Spleen (tissue), 13 donors: ENCODE measurements at places on chromosomes 5 and 9.

DNA sequence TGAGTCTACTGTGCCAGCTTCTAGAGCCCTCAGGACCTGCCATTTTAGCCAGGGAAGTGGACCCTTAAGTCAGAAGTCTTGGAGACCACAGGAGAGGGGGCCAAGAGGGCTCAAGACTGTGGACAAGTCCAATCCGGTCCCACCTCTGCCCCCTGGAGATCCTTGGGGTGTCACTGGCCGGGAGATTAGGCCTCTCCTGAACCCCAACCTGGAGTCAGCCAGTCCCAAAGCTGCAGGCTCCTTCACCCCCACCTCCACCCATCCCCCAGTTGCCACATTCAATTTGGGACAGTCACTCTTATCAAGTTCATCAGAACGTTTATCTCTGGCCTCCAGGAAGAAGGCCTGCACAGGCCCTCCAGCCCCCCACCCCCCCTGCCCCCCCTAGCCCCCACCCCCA lies 290 bp downstream of the SLC23A1 start:
- DNase-seq = no peak
- H3K27ac ChIP-seq = no peak overlapping the region
- H3K27me3 ChIP-seq = no peaks in the 10 kb centered on the region
- peaks cover 17% of the 10 kb centered on the region for H3K4me1 ChIP-seq

GRCh38 chr9:87836951-87837705 lies 45.5 kb upstream of the SPATA31E1 start:
- H3K27ac ChIP-seq = no peak overlapping the region
- no peak overlapping the region for H3K4me3 ChIP-seq
- peaks cover 4% of the 10 kb centered on the region for H3K27me3 ChIP-seq

- H3K27ac ChIP-seq = no peak overlapping the region
- no peaks in the 10 kb centered on the region for H3K36me3 ChIP-seq
These were observed 211.0 kb downstream of the PDE4D start for GRCh38 chr5:59682542-59682941.

DNA sequence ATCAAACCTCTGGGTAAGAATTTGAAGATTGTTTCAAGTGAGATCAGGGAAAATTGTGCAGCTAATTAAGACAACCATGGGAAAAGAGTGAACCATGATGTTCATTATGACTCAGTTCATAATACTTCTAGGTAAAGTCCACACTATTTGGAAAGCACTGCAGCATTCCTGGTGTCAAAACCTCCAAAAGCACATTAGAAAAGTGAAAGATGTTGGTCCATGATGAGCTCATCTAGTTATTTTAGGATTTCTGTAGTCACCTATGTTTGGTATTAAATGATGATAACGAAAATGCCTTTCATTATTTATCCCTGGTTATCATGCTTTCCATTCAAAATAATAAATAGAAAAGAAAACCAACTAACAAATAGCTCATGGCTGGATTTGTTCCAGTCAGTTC lies 49.1 kb downstream of the PTCD2 start:
- H3K36me3 ChIP-seq = no peaks in the 10 kb centered on the region
- no peak for DNase-seq
- H3K4me3 ChIP-seq = no peak overlapping the region
- H3K4me1 ChIP-seq = peaks cover 60% of the 10 kb centered on the region
- H3K27me3 ChIP-seq = no peaks in the 10 kb centered on the region
- no peak overlapping the region for H3K27ac ChIP-seq

DNA sequence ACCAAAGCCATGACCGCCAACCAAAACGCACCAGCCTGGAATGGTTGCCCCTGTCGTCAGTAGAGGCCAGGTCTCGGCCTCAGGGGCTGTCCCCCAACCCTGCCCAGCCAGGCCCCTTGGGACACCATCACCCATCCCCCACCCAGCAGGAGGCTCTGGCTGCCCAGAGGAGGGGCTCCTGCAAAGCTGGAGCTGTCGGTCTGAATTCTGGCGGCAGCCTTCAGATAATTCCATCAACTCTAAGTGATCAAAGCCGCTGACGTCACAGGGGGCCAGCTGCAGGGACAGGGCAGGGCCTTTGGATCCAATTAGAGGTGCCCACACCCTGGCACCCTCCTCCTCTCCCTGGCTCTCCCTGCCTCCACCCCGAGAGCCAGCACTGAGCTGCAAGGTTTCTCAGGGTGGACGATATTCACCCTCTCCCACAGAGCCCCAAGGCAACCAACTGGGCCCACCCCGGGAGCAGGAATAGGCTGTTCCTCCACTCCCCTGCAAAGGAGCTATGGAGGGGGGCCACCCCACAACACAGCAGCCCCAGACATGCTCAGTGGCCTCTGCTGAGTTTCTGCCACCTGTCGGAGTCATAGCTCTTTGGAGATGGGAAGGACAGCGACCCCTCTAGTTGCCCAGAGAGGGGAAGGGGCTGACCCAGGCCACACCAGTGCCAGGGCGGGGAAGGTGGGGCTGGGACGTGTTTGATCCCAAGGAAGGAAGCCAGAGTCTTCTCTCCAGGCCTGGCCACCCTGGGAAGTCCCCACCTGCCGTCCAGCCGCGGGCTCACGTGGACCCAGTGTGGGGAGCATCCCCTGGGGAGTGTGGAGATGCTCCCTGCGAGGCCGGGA lies 78.4 kb downstream of the NTNG2 start:
- peak overlapping the region; percentile 27 for H3K4me3 ChIP-seq
- H3K27me3 ChIP-seq = no peaks in the 10 kb centered on the region
- no peaks in the 10 kb centered on the region for H3K36me3 ChIP-seq
- peak overlapping the region; percentile 48 for H3K27ac ChIP-seq
- DNase-seq = peak; percentile 85

GRCh38 chr5:40046792-40047191 lies 622.0 kb upstream of the DAB2 start:
- no peak for DNase-seq
- peaks cover 8% of the 10 kb centered on the region for H3K4me1 ChIP-seq
- no peaks in the 10 kb centered on the region for H3K36me3 ChIP-seq
- no peak overlapping the region for H3K4me3 ChIP-seq
- no peaks in the 10 kb centered on the region for H3K27me3 ChIP-seq

DNA sequence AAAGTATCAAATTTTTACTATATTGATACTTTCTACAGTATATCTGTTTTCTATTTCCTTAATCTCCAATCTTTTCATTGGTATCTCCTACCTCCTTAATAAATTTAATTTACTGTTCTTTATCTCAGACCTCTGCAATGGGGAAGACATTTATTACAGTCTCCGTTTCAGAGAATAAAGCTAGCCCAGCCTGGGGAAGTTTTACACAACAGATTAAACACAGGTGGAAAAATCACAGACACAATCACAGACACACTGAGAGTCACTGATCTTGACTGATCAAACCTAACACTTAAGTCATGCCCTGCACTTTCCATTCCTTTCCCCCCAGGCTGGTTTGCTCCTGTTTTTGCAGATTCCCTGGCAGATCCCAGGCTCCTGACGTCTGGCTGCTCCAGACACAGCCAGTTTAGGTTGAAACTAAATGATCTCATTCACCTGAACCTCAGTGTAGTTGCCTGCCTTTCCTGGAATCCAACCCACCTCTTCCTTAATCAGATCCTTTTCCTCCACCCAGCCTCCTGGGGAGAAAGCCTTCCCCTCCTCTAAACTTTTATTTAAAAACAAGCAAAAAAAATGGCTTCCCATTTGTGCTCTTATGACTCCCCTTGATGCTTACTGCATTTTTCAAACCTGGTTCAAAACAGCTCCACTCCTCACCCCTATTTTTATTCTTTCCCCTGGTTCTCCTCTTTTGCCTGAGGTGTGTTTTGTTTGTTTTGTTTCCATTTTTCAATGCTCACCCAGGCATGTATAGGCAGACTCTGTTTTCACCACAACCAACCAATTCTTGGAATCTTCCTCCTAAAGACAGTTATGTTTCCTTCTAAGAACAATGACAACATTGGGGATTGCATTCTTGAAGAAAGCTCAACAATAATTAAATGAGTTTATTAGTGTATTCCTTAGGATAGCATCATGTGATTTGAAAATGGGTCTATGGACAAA lies 29.5 kb upstream of the OSMR start:
- DNase-seq = no peak
- no peaks in the 10 kb centered on the region for H3K36me3 ChIP-seq
- H3K4me3 ChIP-seq = no peak overlapping the region

GRCh38 chr5:147685993-147686392 lies 96.5 kb downstream of the JAKMIP2 start:
- no peaks in the 10 kb centered on the region for H3K27me3 ChIP-seq
- H3K27ac ChIP-seq = no peak overlapping the region
- no peak overlapping the region for H3K4me3 ChIP-seq
- DNase-seq = no peak
- H3K4me1 ChIP-seq = no peaks in the 10 kb centered on the region

- H3K36me3 ChIP-seq = no peaks in the 10 kb centered on the region
- H3K4me1 ChIP-seq = peaks cover 18% of the 10 kb centered on the region
- no peak overlapping the region for H3K27ac ChIP-seq
- H3K4me3 ChIP-seq = no peak overlapping the region
These were observed 178.5 kb downstream of the RAB3C start for GRCh38 chr5:58761407-58761806.

DNA sequence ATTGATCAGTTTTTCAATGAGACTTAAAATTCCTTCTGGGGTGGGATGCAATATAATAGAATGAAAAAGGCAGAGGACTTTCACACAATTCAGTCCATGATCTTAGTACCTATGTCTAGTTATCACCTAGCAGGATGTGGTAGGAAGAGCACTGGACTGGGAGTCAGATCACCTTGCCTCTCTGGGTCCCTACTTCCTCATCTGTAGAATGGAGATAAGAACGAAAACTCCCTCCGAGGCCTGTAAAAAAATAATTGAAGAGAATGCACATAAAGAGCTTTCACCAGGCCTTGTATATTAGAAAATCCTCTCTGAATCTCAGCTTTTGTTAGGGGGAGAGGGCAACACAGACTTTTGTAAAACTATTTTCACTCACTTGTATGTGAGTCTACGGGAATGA lies 681 bp upstream of the TMEFF1 start:
- H3K4me1 ChIP-seq = no peaks in the 10 kb centered on the region
- peaks cover 24% of the 10 kb centered on the region for H3K27me3 ChIP-seq
- DNase-seq = no peak
- H3K27ac ChIP-seq = no peak overlapping the region
- no peaks in the 10 kb centered on the region for H3K36me3 ChIP-seq

GRCh38 chr5:1093361-1093760 lies 18.5 kb downstream of the SLC12A7 start:
- H3K4me1 ChIP-seq = peaks cover 52% of the 10 kb centered on the region
- H3K4me3 ChIP-seq = no peak overlapping the region
- DNase-seq = no peak
- H3K36me3 ChIP-seq = peaks cover 23% of the 10 kb centered on the region
- H3K27me3 ChIP-seq = no peaks in the 10 kb centered on the region
- H3K27ac ChIP-seq = no peak overlapping the region

DNA sequence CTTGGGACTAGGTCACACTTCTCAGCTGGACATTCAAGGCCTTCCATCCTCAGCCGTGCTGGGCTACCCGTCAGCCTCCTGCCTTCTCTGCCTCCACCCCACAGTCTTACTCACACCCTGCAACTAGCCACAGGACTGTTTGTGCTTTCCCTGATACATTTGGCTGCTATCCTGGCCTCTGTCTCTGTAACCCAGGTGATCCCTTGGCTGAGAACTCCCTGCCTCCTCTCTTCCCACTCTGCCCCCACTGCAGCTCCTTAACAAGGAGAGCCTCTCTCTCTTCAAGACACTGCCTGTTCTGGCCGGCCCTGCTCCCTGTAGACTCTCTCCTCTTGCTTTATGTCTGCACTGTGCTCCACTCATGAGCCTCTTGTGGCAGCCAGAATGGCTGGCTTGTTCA lies 120.6 kb downstream of the MSX2 start:
- no peaks in the 10 kb centered on the region for H3K4me1 ChIP-seq
- no peak overlapping the region for H3K4me3 ChIP-seq
- H3K36me3 ChIP-seq = no peaks in the 10 kb centered on the region
- no peak for DNase-seq

- H3K36me3 ChIP-seq = no peaks in the 10 kb centered on the region
- no peak for DNase-seq
- H3K4me1 ChIP-seq = no peaks in the 10 kb centered on the region
These were observed 137.0 kb downstream of the CCDC192 start for GRCh38 chr5:127840198-127840524.

GRCh38 chr9:35079041-35079425 lies 709 bp downstream of the FANCG start:
- H3K4me1 ChIP-seq = peaks cover 13% of the 10 kb centered on the region
- no peak for DNase-seq
- H3K27me3 ChIP-seq = no peaks in the 10 kb centered on the region
- H3K36me3 ChIP-seq = no peaks in the 10 kb centered on the region

- no peak overlapping the region for H3K4me3 ChIP-seq
- H3K36me3 ChIP-seq = no peaks in the 10 kb centered on the region
- no peaks in the 10 kb centered on the region for H3K4me1 ChIP-seq
- H3K27ac ChIP-seq = no peak overlapping the region
- DNase-seq = no peak
These were observed 492.7 kb upstream of the CLINT1 start for GRCh38 chr5:158351485-158352125.

DNA sequence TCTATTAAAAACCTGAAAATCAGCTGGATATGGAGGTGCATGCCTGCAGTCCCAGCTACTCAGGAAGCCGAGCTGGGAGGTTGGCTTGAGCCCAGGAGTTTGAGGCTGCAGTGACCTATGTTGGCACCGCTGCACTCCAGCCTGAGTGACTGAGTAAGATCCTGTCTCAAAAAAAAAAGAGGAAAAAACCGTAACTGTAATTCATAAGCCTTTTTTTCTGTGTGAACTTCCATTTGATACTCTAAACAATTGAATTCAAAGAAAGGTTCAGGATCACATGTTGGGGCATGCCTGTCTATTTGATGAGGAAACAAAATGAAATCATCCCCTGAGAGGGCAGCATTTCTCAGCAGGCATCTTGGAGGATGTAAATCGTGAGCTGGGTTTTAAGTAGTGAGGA lies 38.8 kb downstream of the ITGA2 start:
- H3K4me1 ChIP-seq = peaks cover 38% of the 10 kb centered on the region
- H3K27me3 ChIP-seq = no peaks in the 10 kb centered on the region
- peak overlapping the region; percentile 18 for H3K27ac ChIP-seq
- H3K36me3 ChIP-seq = no peaks in the 10 kb centered on the region

- no peaks in the 10 kb centered on the region for H3K36me3 ChIP-seq
- no peaks in the 10 kb centered on the region for H3K27me3 ChIP-seq
- no peak for DNase-seq
- H3K27ac ChIP-seq = no peak overlapping the region
- H3K4me3 ChIP-seq = no peak overlapping the region
- no peaks in the 10 kb centered on the region for H3K4me1 ChIP-seq
These were observed 923.8 kb upstream of the CDH9 start for GRCh38 chr5:27962198-27962597.

- H3K4me3 ChIP-seq = no peak overlapping the region
- H3K27me3 ChIP-seq = no peaks in the 10 kb centered on the region
- DNase-seq = no peak
These were observed 16.9 kb downstream of the UBTD2 start for GRCh38 chr5:172266676-172267092.
